ENCODE measurements at places on chromosomes 2 and 18.

- no peak for DNase-seq
These were observed 84.0 kb downstream of the RND3 start for GRCh38 chr2:150403457-150403856.

DNA sequence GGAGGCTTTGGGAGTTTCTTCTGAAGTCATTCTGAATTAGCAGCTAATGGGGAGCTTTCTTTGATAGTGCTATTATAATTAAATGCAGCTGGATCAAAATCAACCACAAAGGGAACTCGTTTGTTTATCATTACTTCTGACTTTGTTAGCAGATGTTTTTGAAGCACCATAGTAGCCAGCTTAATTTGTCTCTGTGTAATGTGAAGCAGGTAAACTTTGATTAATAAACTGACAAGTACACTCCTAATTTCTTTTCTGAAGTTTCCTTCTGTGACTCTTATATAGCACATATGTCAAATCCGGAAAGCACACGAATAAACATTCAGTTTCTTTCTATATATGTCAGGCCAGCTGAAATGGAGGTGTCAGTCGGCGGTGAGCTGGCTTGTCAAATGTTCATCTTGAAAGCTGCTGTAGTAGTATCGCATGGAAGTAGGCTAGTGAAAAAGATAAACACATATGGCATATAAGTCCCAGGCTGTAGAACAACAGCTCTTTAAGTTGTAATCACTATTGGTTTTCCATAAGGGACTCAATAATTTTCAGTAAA, 451.9 kb upstream of the ZEB2 start:
- DNase-seq = no peak

GRCh38 chr2:119744335-119744939, 15.3 kb upstream of the PTPN4 start:
- DNase-seq = no peak

DNA sequence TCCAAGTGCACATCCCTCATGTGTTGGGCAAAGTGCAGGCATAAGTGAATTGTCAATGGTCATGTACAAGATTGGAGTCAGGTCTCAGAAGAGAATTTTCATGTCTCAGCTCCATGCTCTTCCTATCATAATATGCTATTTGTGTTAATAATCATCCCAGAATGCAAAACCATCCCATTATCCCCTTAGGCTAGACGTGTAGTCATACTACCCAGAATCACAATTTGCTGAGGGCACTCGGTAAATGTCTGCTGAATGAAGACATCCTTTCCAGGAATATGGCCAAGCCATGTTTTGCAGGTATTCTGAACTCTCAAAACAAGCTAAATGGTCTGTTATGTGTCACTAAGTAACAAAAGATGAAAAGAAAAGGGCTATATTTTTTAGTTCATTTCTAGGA, 263.8 kb downstream of the RAD51AP2 start:
- DNase-seq = no peak

DNA sequence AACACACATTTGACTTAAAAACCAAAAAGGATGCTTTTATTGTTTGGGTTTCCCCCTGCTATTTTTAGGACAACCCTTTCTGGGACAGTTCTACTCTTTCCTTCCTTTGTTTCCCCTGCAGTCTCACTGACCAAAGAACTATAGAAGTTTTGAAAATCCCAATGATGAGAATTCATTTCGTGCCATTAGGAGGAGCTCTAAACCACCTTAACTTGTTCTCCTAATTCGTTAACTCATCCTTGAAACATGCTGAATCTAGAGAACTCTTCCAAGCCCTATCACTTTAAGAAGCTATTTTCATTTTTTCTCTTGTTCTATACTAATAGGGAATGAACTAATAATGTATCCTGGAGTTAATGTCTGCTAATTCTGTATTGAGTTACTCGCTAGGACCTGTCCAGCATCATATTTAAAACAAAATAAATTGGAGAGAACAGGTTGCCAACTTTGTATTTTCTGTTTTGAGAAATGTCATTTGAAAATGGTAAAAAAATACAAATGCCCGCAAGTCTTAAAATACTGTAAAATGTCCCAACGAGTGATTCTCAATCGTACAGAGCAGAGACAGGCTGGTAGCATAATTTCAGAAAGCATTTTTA, 62.9 kb downstream of the AFTPH start:
- DNase-seq = peak; percentile 31

GRCh38 chr2:189599245-189599644, 18.7 kb upstream of the SLC40A1 start:
- DNase-seq = no peak

DNA sequence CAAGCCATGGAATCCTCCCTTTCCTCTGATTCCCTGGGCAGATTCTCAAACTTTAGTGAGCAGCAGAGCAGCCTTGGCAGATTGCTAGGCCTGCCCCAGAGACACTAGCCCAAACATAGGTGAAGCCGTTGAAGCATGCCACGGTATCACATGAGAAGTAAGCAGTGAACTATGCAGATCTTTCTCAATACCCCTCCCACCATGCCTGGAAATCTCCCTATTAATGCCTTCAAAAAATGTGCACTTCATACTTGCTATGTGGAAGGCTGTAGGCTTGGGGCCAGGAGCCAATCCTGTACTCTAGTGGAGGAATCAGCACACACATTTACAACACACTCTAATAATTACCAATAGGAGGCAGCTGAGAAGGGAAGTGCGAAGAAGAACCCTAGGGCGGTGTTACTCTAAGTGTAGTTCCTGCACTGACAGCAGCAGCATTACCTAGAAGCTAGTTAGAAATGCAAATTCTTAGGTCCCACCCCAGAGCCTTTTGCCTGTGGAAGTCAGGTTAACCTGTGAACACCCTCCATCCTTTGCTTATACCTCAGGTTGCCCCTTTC, 305.1 kb upstream of the SPRED2 start:
- DNase-seq = no peak

DNA sequence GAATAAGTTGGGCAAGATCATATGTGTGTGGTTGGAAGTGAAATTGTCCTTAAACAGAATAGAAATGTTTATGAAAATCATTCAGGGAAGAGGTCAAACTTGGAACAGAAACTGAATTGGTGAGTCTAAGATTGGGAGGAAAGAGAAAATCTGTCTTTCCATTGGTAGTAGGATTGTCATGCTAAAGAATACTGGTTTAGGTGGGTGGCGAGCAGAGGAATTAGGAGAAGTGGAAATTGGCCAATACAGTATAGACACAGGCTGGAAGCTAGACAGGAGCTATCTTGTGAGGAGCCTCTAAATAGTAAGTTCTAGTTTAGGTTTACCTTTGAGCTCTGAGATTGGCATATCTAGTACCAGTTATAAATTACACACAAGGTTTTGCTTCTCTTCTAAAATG, 80.9 kb upstream of the KYNU start:
- no peak for DNase-seq

- DNase-seq = no peak
These were observed 326.2 kb upstream of the SOX11 start for GRCh38 chr2:5365871-5366461.
